NCI-H2081 treated with DMSO at 0.1 percent for 48 hours (cell line): ENCODE measurements at places on chromosomes 1 and 21.
A peak's percentile ranks its signal among the peaks of the same experiment; 100 is the strongest.

DNA sequence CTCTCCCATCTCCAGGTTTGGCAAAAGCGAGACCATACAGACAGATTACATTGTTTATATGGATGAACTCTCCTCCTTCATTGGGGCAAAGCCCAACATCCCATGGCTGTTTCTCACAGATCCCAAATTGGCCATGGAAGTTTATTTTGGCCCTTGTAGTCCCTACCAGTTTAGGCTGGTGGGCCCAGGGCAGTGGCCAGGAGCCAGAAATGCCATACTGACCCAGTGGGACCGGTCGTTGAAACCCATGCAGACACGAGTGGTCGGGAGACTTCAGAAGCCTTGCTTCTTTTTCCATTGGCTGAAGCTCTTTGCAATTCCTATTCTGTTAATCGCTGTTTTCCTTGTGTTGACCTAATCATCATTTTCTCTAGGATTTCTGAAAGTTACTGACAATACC is 26.4 kb downstream of the FMO3 start:
- DNase-seq: no peak

GRCh38 chr1:89827902-89828301 is 7.1 kb downstream of the LRRC8D start:
- DNase-seq: no peak

DNA sequence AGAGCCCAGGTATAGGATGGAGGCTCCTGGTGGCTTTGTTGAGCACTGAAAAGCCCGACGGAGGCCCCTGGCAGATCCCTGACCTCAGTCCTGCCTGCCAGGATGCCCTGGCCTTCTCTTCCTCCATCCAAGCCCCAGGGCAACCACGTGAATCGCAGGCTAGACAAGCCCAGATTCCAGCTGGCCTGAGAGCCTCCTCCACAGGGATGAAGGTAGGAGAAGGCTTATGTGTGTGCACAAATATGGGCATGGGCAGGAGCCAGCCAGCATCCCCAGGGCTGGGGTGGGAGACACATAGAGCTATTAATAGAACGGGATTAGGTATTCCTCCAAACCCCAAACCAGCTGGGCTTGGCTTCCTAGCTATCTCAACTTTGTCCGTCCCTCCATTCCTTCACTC is 4.0 kb upstream of the EXTL1 start:
- no peak for DNase-seq

DNA sequence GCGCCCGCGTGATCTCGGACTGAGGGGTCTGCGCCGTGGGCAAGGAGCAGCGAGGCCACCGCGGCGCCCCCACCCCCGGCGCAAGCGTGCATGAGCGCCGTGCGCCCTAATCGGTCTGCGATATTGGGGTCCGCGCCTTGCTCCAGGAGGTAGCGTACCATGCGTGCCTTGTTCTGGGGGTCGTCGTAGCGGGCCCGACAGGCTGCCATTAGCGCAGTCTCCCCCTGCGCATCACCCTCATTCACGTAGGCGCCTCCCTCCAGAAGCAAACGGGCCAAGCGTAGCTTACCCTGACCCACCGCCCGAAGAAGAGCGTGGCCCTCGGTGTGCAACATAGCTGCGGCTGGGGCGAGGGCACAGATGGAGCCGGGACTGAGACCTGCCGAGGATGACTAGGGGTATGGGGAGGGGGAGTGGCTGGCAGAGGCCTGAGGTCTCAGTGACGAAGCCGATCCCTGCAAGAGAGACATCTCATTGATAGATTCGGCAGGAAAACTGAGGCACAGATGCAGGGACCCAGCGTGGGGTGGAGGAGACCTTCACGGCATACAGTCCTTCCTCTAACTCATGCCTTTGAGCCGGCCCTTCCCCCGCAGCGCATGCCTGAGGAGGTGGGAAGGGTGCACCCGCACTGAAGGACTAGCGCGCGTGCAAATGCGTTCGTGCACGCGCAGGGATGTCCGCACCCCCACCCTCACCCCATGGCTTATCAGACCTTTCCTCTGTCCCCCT is 2.8 kb downstream of the ANKRD34A start:
- no peak for DNase-seq

- no peak for DNase-seq
Measured at GRCh38 chr1:150516616-150517015, 1.1 kb downstream of the FALEC start.

- DNase-seq: no peak
Measured at GRCh38 chr1:97942161-97943123, 21.6 kb upstream of the DPYD start.

DNA sequence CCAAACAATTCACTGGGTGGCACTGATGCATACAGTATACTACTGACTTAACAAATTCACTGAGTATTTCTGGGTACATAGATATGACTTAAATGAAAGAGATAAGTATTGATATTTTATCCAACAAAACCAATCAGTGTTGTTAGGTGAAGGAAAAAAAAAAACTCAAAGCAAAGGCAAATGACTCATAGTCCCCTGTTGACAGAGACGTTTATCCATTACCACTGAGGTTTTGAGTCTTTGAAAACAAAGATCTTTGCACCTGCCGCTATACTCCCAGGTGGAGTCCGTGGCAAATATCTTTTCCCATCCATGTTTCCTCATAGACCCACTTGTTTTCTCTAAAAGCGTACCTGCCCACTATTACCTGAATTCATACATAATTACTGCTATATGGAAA is 18.4 kb downstream of the DYNLT5 start:
- no peak for DNase-seq

GRCh38 chr1:179586107-179586823 is 5.4 kb upstream of the TDRD5 start:
- no peak for DNase-seq

GRCh38 chr1:67532452-67533216 is 102.4 kb upstream of the SERBP1 start:
- peak; percentile 28 for DNase-seq
